ENCODE measurements at places on chromosomes 13 and 19.

DNA sequence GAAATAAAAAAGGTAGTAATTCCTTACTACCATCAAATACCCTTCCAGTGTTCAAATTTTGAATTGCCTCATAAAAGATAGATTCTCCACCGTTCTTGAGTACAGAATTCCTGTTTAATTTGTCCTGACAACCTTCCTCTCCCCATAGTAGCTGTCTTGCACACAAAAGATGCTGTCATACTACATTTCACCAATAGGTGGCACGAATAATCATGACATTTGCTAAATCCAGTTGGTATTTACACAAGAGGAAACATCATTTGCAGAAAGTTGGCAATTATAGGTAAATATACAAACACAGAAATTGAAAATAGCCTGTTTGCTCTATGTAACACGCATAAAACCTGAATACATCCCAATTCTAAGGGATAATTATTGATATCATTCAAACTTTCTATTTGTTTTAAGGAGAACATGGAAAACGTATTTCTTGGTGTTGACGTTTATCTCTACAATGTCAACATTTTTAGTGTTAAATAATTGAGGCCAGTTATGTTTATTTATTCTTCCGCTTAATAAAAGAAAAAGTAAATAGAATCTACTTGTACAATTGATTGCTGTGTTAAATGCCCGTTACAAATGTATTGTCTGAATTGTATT, 58.3 kb upstream of the CLDN10 start:
- DNase-seq: no peak

- no peak for DNase-seq
Measured at GRCh38 chr13:38008636-38009035, 139.1 kb upstream of the TRPC4 start.

DNA sequence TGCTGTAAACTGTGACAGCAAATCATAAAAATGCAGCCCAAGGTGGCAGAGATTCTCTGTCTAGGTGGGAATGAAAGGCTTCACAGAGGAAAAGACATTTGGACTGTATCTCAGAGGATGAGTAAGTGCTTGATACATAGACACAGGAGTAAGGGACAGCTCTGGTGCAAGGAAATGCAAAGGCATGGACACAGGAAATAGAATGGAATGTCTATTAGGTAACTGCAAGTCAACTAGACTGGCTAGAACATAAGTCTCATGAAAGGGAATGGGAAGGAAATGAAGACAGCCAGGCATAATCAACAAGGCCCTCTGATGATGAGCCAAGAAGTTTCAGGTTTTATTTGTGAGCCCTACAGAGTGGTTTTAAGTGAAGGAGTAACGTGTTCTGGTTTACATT, 321.7 kb downstream of the SUCLA2 start:
- DNase-seq: no peak

DNA sequence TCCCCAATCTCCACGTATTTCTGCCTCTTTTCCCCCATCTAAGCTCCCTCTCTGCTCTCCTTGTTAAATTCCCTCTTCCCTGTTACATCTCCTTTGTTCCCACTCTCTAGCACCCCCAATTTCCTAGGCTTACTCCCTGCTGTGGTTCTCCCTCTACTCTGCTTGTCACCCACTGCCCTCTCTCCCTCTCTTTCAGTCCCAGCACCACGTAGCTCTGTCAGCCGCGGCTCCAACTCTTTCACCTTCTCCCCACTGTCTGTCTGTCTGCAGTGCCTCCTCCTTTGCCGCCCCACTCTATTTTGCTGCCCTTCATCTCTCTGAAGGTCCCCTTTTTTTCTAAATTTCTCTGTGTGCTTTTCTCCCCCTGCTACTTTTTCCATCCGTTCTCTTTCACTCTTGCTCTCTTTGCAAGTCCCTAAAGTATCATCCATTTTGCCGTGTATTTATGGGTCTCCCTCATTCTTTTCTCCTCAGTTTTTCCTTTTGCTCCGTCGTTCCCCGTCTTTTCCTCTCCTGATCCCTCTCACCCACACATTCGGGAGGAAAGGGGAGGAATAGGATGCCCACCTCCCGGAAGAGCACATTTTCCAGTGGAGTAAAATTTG, 937 bp downstream of the ZNF841 start:
- DNase-seq: no peak

DNA sequence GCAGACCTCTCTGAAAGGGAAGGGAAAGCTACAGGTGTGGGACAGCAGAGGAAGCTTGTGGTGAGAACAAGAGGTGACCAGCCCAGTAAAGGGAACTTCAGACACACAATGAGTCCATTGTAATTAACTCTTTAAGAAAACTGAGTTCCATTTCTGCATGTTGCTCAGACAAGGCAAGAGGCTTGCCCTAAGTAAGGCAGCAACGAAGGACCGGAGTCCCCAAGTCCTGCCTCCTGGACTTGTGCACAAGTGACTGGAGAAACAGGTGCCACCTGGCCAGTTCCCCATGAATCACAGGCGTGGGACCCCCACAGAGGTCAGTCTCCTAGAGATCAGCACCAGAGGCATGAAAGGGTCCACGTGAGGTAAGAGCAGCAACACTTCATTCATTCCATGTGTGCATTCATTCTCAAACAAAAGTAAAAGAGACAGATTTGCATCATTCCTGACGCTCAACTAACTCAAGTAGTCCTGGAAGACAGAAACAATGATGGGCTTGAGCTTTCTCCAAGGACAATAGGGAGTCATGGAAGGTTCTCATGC, 14.7 kb upstream of the SIGLEC6 start:
- no peak for DNase-seq

DNA sequence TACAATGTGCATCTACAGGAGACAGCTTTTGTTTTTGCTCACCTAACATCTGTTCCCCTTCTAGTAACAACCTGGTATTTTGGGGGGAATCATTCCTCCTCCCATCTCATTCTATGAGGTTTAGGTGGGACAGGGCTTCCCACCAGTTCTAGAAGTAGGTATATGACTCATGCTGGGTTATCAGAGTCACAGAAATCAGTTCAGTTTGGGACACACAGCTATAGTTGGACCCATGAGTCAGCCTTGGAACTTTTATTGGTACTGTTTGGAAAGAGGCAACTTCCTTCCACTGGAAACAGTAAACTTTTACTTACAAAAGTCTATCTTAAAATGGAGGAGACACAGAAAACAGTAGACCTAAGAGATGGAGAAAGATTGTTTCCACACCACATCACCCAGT, 185.5 kb downstream of the DNAJC3 start:
- no peak for DNase-seq

GRCh38 chr19:30085394-30085793, 143.4 kb downstream of the URI1 start:
- DNase-seq: no peak
